ENCODE measurements at places on chromosomes 1 and 21. TPM values are rescaled to one million over a fixed set of nuclear protein-coding genes. Genes with fewer than 3 reads are reported as not detected.

The CAMK1G gene
- not detected for total RNA-seq

The ADAMTSL4 gene
- 3.5 TPM for total RNA-seq

The CD53 gene
- total RNA-seq, result not detected

The KCNT2 gene
- total RNA-seq, result 0.94 TPM

The NTNG1 gene
- not detected for total RNA-seq

The TP73 gene
- total RNA-seq, result 8.3 TPM

The CCDC27 gene
- not detected for total RNA-seq

The IQGAP3 gene
- 20.7 TPM for total RNA-seq

The FGR gene
- not detected for total RNA-seq

DNA sequence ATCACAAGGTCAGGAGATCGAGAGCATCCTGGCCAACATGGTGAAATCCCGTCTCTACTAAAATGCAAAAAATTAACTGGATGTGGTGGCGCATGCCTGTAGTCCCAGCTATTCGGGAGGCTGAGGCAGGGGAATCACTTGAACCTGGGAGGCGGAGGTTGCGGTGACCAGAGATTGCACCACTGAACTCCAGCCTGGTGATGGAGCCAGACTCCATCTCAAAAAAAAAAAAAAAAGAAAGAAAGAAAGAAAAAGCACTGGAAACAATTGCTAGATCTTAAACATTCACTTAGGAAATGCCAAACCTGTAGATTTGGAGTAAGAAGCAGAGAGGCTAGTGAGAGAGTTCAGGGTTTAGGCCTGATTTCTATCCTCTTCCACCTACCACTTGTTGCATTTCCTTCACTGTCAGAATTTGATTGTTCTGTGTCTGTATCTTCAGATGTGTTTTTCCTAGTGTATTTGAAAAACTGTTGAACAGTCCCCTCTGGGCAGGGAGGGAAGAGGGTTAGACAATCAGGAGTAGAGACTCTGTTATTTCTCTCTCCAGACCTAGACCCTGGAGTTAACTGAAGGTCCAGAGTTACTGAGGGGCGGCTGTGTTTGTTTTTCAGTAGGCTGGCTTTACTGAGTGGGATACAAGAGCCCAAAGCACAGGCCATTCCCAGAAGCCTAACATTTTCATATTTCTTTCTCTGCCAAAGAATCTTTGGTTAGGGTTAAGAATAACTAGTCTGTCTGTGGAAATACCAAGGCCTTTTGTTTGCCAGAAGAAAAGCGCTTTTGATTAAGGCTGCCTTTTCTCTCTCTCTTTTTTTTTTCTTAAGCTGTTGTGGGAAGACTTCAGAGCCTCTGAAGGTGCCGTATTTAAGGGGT lies 31.1 kb upstream of the MACF1 start:
- DNase-seq, result no peak

GRCh38 chr1:113194846-113195830 lies 122.1 kb downstream of the LRIG2 start:
- DNase-seq, result no peak

DNA sequence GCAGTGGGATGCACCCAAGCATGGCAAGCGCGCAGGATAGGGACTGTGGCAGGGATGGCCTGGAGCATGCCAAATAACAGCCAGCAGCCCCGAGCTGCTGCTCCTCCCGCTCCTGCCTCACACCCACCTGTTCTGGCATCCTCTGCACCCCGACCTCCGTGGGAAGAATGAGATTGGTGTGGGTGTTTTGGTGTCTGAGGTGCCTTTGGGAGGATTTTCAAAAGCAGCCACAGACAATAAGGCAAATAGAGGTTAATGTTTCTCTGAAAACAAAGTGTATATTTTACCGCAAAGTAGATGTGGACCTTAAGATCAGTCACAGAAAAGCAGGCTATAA lies 35.5 kb downstream of the IGFN1 start:
- no peak for DNase-seq

- DNase-seq, result no peak
Measured at GRCh38 chr1:218779341-218780100, 394.2 kb upstream of the LYPLAL1 start.

- DNase-seq, result no peak
Measured at GRCh38 chr1:197768014-197768805, 7.1 kb downstream of the DENND1B start.

- peak; percentile 24 for DNase-seq
Measured at GRCh38 chr1:223363057-223363855, 720 bp downstream of the SUSD4 start.

- peak; percentile 65 for DNase-seq
Measured at GRCh38 chr1:98104289-98104688, 183.5 kb upstream of the DPYD start.

DNA sequence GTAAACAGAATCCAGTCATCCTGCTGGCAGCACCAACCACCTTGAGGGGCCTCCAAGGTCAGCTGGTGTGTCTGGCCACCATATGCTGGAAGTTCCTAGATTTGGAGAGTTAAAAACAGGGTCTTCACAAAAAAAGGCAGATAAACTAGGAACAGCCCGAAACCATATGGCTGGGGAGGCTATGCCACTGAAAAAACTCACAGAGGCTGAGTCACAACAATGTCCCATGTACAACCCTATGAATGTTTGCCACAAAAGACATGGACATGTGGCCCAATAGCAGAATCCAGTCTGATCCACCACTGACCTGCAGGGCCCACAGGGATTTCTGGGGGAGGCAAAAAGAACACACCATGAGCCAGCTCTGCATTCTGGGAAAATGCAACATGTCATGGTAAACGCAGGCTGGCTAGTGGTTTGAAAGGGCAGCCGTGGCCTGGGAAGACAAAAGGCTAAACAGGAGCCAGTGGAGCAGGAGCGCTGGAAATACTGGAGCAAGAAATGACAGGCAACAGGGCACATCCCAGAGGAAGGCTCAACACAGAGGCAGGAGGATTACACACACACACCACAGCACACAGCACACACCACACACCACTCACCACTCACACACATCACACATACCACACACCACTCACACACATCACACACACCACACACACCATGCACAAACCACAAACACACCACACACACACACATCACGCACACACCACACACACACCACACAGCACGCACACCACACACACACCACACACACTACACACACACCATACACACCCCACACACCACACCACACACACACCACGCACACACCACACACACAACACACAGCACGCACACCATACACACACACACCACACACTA lies 55.4 kb downstream of the HSF2BP start:
- DNase-seq, result peak; percentile 49

- DNase-seq, result peak; percentile 92
Measured at GRCh38 chr1:26848941-26849774, 13.8 kb upstream of the SFN start.

GRCh38 chr1:26302733-26303405 lies 3.6 kb downstream of the UBXN11 start:
- peak; percentile 57 for DNase-seq

DNA sequence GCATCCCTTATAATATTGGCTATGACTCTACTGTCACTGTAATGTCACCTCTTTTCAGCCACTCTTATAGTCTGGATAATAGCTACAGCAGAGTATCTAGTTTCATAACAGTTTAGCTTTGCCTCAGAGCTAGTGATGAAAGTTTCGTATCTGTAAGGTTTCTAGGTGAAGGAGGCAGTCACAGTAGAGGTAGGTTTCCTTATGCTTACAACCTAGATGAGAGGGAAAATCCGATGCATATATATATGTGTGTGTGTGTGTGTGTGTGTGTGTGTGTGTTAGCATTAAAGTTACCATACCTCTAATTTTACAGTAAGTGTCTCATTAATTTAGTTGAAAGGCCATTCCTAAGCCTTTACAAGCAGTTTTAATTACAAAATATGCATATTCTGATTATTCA lies 2.2 kb upstream of the TOR1AIP2 start:
- DNase-seq, result no peak

DNA sequence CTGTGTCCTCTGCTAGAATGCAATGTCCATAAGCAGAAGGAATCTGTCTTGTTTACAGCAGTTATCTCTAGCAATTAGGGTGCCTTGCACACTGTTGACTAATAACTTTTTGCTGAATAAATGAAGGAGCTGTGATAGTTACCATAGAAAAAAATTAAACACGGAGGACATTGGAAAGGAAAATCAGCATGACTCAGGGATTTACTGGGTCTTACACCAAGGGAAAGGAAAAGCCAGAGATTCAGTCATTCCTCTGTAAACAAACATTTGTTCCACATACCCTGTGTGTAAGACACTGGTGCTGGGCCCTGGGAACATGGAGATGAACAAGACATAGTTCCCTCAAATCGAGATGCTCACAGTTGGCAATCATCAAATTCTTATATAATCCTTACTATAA lies 183.3 kb downstream of the PTGER3 start:
- DNase-seq, result peak; percentile 33

DNA sequence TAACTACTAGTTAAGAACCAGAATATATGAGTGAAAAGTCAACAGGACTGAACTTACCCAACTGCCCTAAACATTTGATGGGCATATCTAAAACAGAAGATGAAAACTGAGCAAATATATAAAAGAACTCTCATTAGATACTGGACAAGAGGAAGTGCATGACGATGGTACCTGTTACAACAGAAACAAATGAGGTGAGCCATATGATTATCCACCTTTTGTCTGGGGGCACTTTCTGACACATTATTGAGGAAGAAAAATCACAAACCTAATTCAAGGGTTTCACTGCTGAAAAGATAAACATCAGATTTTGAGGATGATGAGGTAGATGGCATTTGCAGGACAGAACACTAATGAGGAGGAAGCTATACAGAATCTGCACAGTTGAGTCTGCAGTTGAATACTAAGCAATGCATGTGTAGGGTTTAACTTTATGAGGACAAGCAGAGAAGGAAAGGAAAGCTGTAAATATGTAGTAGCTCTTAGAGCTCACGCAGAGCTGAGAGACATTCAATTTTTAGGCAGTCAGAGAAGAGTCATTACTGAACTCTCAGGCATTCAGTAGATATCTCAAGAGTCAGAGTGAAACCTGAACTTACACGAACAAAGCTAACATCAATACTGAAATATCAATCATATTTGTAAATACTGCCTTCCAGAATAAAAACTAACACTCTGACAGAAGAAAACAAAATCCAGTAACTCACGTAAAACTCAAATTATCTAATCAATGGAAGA lies 262.1 kb downstream of the AKT3 start:
- DNase-seq, result no peak

- no peak for DNase-seq
Measured at GRCh38 chr1:83998205-83998497, 781 bp downstream of the TTLL7 start.
